Putamen (tissue), 1 donor: ENCODE measurements at places on chromosomes 7 and 10.
A peak's percentile ranks its signal among the peaks of the same experiment; 100 is the strongest.

- no peak for DNase-seq
Measured at GRCh38 chr10:43409385-43410109, 561 bp upstream of the HNRNPF start.

DNA sequence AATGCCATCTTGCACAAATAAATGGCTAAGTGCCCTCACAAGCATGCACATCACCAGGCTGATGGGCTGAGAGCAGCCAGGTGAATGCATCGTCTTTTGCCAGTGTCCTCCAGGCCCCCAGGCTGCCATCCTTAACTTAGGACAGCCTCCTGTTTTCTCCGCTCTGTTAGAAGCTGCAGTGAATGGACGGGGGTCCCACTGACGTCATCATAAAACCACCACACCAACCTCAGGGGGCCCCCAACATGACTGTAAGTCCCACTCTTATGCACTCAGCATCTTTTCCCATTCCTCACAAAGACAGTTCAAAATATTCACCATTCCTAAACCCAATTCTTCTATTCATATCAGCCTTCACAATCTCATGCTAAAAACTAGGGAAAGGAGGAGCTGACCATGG is 34.4 kb downstream of the GLI3 start:
- no peak for DNase-seq

DNA sequence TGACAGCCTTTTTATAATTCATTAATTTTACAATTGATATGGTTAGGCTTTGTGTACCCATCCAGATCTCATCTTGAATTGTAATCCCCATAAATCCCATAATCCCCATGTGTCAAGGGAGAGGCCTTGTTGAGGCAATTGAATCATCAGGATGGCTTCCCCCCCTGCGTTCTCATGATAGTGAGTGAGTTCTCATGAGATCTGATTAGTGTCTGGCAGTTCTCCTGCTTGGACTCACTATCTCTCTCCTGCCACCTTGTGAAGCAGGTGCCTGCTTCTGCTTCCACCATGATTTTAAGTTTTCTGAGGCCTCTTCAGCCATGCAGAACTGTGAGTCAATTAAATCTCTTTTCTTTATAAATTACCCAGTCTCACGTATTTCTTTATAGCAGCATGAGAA is 165.7 kb upstream of the GNAI1 start:
- DNase-seq = no peak

- DNase-seq = no peak
Measured at GRCh38 chr10:4767033-4767814, 58.8 kb upstream of the AKR1E2 start.

DNA sequence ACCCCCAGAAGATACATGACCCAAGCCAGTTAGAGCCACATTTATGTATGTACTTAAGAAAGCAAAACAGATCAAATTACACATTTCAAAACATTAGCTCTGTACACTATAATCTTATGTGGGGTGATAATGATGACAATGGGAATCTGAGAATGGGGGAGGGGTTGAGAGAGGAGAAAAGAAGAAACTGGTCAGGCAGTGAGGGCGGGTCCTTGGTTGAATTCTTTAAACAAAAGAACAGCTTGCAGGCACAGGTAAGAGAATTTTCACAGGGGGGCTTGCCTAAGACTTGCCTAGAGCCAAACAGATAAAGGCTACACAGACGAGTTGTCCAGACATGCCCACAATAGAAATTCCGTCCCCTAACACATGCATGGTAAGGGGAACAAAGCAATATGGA is 76.8 kb upstream of the PTER start:
- no peak for DNase-seq

DNA sequence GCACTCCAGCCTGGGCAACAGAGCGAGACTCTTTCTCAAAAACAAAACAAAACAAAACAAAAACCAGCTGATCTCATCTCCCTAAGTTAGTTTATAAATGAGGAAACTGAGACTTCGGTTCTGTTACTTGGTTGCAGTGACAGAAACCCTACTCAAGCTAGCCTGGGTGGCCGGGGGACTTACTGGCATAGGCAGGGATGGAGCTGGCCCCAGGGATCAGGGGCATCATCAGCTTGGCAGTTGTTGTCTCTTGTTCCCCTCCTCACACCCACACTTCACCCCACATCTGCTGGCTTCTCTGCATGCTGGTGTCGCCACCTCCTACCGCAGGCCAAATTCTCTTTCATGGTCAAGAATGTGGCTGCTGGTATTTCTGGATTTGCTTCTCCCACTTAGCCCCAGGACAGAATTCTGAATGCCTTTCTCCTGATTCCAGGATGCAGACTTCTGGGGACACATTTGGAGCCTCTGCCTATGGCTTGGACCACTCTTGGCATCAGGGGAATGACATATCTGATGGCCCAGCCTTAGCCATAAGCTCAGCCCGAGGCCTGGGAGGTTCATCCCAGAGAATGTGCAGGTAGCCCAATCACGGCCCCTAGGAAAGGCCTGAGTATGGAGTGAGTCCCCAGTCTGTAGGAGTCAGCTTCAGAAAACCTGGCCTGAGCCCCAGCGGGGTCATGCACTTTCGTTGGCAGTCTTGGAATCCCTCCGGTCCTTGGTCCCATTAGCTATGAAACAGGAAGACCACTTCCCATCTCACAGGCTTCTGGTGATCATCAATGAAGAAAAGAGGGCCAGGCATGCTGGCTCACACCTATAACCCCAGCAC is 41.6 kb upstream of the CTBP2 start:
- DNase-seq = no peak

DNA sequence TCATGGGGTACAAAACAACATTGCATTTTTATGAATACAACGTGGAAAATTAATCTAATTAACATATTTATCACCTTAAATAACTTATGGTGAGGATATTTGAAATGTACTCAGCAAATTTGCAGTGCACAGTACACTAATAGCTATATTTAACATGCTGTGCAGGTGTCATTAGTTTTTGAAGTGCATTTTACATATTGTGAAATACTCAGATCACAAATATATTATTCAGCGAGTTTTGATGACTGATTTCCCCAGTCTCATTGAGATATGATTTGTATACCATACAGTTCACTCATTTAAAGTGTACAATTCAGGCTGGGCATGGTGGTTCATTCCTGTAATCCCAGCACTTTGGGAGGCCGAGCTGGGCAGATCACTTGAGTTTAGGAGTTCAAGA is 59.5 kb downstream of the TET1 start:
- DNase-seq = no peak

DNA sequence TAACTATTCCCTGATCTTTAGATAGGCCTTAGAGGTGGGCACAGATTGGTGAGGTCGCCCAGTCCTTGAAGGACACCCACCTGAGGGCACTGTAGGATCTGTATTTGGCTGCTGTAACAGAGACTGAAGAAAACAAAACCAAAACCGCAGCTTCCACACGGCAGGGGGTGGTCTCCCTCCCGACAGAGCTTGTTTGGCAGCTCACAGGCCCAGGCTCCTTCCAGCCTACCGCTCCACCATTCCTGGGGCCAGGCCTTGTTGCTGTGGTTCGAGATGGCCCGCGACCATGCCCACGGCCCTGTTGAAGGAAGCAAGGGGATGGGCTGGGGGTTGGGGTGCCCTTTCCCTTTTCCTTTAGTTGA is 30.4 kb downstream of the ZNF783 start:
- no peak for DNase-seq

- no peak for DNase-seq
Measured at GRCh38 chr7:28550580-28551186, 138.4 kb downstream of the CREB5 start.

DNA sequence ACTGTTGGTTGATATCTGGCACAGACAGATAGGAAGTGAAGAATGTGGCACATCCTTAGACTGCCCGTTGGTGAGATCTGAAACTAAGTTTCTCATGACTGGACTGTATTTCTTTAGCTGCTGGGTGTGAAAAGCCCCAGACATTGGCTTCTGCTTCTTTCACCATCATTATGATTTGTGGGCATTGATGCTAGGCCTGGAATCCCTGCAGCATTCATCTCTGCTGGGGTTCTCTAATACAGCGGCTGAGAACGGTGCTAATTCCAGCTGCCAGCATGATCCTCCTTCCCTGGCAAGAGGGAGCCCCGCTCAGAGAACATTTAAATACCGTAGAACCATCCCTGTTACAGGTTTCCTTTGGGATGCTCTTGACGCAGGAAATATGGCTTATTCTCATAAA is 26.2 kb downstream of the RBM20 start:
- no peak for DNase-seq

- DNase-seq = no peak
Measured at GRCh38 chr10:104417637-104418292, 64.1 kb downstream of the CFAP58 start.

DNA sequence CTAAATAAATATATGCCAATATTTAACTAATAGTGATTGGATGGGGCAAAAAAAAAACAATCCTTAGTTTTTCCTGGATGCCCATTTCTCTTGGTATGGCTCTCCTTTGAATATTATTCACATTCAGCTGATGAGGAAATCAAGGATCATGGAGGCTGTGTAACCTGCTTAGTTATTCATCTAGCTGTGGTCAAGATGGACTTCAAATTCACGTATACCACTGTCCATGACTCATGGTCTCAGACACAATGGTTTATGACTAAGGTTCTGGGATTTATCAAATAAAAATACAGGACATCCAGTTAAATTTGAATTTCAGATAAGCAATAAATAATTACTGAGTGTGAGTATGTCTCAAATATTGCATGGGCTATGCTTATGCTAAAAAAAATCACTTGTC is 191.5 kb upstream of the CELF2 start:
- DNase-seq = no peak

GRCh38 chr7:38169847-38170246 is 8.2 kb upstream of the STARD3NL start:
- DNase-seq = no peak

GRCh38 chr7:3482147-3482921 is 181.3 kb downstream of the SDK1 start:
- no peak for DNase-seq

GRCh38 chr7:114842551-114843065 is 79.3 kb upstream of the MDFIC start:
- DNase-seq = no peak

DNA sequence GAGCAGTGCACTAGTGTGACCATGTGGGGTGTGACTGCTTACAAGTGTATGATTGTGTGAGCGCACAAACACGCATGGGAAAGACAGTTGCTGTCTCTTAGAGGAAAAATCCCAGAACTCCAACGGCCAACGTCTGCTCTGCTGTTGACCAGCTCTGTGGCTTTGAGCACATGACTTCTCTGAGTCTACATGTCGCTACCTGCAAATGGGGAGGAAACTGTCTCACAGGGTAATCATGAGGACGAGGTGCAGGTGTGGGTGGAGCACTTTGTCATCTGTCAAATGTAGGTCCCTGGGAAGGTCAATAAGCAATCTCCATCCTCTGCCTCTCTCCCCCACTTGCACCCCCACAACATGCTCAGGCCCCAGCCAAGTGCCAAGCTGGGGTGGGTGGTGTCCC is 31.2 kb upstream of the TLX1 start:
- DNase-seq = no peak

- no peak for DNase-seq
Measured at GRCh38 chr10:126390324-126390723, 2.0 kb upstream of the ADAM12 start.

DNA sequence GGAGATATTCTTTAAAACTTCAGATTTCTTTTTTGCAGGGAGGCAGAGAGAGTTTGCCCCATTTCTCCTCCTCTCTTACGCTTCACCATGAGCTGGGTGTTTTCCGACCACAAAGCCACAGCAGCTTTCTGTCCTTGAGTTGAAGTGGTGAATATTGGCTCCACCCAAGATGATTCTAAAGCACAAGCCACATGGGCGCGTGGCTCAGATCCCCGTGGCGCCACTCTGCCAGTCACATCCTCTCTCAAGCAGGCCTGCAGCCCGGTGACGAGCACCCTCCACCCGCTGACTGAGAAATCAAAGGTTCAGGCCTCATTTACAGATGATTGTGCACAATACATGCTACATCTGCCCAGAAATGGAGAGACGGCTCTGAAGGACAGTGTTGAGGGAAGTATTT is 27.6 kb upstream of the RNF32 start:
- no peak for DNase-seq

DNA sequence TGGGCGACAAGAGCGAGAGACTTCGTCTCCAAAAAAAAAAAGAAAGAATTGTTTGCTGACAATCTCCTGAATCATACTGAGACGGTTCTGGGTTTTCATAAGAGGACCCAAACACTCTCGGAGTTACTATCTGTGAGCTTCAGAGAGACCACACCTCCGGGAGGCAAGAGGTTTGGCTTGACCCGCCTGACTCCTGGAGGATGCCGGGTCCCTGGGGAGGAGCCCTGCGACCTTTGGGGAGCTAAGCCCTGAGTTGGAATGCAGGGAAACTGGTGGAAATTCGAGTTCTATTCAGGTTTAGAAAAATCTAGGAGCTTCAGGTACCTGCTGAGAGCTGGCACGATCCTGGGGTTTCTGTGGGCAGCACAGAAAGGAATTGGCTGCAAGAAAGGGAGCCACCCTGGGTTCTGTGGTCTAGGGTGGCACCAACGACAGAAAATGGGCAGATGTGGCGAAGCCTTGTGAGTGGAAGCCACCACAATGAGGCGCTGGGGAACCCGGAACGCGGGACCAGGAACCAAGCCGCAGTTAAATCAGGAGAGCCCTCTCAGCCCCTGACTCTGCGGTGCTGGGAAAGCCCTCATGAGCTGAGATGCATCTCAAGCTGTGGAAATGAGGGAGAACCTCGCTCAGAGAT is 21.9 kb upstream of the GATAD1 start:
- no peak for DNase-seq

GRCh38 chr7:79452495-79453265 is 787 bp downstream of the MAGI2 start:
- DNase-seq = peak; percentile 38

GRCh38 chr10:32068569-32068968 is 12.3 kb upstream of the KIF5B start:
- no peak for DNase-seq

DNA sequence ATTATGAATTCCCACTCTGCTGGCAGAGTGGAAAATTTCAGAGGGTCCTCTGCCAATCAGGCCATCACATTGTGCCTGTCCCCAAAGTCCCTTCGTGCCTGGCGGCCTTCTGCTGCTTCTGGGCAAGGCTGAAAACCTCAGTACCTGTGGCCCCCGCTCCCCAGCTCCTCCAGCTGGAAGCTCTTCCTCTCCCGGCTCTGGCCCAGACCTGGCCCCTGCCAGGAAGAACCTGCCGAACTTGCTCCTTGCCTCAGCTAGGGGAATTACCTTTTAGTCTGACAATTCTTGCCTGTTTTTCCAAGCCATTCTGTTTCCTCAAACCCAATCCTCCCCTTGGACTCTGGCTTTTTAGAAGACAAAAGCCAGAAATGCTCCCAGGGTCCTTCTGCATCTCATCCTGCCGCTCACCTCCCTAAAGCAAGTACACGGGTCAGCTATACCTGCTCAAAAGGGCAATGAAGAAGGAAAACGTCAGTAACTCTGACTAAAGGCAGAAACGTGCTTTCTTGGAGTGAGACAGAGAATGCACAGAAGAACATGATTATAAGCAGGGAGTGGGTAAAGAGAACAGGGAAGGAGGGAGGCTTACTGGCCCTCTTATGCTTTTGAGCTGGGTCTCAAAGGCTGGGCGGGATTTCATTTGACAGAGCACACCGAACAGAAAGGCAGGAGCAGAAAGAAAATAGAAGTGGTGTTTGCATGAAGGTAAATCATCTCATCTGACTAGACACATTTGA is 28.1 kb upstream of the TRIL start:
- no peak for DNase-seq
